Stimulated activated CD4-positive, alpha-beta T cell treated with anti-CD3 and anti-CD28 coated beads, TNF-alpha, amount 100 ng/mL, for 1 hour (primary cell): ENCODE measurements at places on chromosomes 3 and 15.
A peak's percentile ranks its signal among the peaks of the same experiment; 100 is the strongest.

- DNase-seq = no peak
Measured at GRCh38 chr3:71713041-71713440, 12.2 kb downstream of the EIF4E3 start.

GRCh38 chr15:88489321-88489720 is 21.8 kb downstream of the MRPS11 start:
- DNase-seq = no peak

DNA sequence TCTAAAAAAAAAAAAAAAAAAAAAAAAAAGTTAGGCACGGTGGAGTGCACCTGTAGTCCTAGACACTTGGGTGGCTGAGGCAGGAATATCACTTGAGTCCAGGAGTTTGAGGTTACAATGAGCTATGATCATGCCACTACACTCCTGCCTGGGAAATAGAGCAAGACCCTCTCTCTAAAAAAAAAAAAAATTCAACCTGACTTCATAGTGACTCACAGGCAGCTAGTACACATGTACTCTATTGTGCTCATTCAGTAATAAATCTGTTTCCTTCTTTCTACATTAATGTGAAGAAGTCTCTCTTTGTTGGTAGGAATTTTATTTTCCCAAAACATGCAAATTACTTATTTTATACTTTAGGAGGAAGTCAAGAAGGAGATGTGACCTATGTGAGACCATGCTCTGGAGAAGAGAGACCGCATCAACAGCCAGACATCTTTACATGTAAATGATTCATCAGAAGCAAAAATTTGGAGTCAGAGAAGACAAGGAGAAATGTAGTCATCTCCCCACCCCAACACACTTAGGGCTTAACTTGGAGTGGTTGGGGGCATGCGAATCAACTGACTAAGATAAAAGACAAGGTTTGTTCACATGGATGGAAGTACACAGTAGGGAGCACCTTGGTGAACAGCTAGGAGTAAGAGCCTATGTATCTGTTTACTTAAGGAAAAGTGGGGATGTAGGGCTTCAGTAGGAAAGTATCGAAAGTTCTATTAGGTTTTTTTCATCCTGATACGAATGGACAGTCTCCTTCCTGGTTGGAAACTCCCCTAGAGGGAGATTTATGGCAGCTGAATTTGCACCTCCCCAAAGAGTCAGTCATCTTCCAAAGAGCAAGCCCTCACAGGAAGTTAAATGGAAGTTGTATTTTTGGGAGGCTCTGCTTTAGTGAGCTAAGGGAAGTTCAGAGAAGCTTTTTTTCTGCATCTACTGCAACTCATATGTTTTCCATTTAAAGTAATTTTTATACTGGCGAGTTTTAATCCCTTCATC is 23.0 kb upstream of the NMD3 start:
- DNase-seq = no peak

- DNase-seq = peak; percentile 14
Measured at GRCh38 chr15:68924866-68925560, 5.3 kb upstream of the SPESP1 start.

GRCh38 chr3:151182349-151183079 is 20.5 kb downstream of the GPR171 start:
- no peak for DNase-seq

DNA sequence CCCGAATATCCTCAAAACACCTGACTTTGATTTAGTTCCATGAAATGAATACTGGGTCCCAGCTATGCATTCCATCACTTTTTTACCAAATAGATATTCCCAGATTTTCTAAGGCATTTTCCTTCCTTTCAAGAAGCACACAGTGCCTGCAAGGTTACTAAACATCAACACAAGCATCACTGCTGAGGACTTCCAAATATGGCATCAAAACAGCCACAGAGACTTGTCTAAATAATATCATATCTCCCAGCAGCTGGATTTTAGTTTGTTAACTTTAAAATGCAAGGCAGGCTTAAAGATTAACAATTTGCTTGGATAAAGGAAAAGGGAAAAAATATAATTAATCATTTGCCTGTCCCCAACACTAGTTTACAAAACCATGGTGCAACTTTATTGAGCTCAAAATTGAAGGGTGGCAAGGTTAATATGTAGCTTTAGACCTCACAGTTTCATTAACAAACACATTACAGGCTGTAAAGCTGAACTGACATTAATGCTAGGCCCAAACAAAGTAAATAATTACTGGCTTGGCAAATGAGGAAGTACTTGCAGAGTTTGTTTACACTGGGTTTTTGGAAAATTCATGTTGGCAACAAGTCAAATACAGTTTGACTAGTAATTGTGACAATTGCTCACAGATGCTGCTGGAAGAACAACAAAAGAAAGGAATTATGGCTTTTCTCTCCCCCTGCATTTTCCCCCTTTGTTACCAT is 401.7 kb upstream of the CDIN1 start:
- DNase-seq = no peak

GRCh38 chr3:120093119-120093910 is 932 bp downstream of the GSK3B start:
- DNase-seq = peak; percentile 7

- no peak for DNase-seq
Measured at GRCh38 chr3:19945969-19946831, 697 bp upstream of the RAB5A start.

GRCh38 chr3:113741086-113741485 is 5.0 kb downstream of the NAA50 start:
- no peak for DNase-seq

GRCh38 chr3:133776794-133777438 is 28.7 kb upstream of the SRPRB start:
- no peak for DNase-seq

- DNase-seq = no peak
Measured at GRCh38 chr3:110234831-110235230, 836.8 kb upstream of the NECTIN3 start.

DNA sequence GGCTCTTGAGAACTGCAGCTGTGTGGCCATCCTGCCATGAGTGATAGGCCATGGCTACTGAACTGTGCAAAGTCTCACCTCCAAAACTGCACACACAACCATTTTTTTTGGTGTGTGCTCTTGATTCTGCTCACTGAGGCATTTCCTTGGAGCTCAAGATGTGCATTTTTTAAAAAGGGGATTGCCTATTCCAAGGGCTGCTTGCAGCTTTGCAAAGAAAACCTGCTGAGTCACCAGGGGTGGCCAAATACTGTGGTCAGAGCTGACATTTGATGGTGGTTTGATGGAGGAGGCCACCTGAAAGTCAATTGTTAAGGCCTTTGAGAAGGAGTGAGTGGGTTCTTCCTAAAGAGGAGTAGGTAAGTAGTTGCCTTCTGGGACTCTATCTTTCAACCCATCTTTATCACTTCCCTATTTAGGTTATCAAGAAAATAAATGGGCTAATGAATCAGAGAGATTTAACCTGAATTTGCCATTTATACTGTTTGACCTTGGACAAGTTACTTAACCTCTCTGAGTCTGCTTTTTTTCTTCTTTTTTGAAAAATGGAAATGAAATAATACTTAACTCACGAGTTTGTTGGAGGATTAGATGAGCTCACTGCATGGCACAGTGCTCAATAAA is 87.9 kb downstream of the CHST2 start:
- DNase-seq = no peak

DNA sequence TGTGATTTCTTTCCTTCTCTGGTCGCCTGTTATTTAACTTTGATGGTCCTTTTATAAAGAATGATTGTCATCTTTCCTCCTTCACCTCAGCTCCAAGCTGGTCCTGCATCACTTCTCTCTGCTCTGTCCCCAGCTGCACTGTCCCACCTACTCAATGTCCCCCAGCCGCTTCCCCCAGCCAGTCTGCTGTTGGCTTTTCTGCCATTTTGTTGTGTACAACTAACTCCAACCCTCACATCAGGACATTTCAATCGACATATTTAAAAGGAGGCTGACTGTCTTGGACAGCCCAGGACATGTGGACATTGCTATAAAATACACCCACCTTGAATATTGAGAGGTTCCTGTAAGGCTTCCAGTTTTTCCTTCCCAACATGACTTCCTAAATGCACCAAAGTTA is 193.8 kb upstream of the RGMA start:
- no peak for DNase-seq

DNA sequence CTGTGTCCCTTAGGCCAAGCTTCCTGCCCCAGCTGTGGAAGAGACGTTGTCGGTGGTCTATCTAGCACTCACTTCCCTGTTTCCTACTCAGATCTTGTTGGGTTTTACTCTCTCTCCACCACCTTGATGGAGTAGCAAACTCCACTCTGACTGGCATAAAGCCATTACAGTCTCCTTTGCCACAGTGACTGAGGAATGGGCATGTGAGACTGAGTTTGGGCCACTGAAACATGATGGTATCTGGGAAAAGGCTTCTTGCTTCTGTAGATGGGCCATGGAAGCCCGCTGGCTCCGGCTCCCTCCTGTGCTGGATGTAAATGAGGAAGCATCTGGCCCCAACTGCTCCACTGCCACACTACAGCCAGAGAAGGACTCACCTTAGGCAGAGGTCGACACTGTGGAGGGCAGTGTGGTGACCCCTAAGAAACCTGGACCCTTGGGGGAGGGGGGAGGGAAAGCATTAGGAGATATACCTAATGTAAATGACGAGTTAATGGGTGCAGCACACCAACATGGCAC is 9.4 kb upstream of the CAMK1 start:
- no peak for DNase-seq

DNA sequence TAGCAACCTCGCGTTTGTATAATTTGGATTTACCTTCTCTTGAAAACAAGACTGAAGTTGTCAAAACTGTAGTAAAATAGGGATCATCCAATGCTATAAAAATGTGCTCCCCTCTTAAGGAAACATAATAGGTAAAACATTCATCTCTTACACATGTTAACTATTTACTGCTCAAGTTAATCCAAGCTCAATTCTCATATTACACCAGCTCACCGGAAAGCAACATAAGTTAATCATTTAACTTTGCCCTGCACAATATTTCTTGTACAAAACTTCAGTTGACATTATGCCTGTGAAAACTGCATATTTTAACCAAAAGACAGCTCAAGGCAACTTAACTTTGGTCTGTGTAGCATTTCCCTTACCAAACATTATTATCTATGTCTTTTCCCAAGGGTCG is 634.2 kb downstream of the NAALADL2 start:
- no peak for DNase-seq

DNA sequence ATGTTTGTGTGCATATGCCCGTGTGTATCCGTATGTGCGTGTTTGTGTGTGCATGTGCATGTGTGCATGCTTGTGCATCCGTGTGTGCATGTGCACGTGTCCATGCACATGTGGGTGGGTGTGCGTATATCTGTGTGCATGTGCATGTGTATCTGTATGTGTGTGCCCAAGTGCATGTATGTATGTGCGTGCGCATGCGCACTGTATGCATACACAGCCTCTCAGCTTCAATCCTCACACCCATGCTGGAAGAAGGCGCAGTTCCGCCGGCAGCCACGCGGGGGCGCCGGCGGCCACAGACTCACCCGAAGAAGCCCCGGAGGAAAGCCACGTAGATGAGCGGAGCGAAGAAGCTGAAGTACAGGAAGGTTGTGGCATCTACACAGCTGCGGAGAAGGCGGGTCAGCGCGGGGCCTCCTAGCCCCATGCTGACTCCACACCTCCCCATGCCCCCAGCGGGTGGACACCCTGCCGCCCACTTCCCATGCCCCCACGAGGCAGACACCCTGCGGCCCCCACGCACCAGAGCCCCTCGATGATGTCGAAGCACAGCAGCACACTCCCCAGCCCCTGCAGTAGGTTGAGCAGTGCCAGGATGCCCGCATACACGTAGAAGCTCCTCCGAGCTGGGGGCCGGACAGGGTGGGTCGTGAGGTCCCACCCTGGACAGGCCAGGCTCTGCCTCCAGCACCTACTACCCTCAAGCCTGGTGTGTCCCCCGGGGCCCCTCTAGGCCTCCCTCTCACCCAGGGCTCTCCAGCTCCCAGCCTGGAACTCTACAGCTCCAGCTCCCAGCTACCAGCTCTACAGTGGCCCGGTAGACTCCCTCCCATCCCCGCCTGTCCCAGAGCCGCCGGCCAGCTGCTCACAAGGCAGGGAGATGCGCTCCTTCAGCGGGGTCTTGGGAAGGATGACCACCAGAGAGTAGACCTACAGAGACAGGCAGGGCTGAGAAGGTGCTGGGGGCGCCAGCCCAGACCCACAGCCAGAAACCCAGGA is 15.4 kb downstream of the TPRA1 start:
- DNase-seq = peak; percentile 80

DNA sequence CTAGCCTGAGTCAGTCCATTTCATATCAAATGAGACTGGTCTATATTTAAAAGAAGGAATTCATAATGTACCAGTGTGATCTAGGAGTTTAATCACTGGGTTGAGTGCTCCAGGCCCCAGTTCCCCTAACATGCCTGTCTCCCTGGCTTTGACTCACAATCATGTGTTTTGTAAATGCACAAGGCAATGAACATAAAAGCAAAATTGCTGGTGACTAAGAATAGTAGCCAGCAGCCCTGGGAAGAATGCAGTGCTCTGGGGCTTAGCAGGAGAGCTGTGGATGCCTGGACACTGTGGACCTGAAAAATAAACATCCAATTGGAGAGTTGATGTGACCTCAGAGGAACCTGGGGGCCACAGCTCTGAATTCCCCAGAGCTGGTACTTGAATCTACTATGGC is 50.3 kb downstream of the SYNPR start:
- no peak for DNase-seq

DNA sequence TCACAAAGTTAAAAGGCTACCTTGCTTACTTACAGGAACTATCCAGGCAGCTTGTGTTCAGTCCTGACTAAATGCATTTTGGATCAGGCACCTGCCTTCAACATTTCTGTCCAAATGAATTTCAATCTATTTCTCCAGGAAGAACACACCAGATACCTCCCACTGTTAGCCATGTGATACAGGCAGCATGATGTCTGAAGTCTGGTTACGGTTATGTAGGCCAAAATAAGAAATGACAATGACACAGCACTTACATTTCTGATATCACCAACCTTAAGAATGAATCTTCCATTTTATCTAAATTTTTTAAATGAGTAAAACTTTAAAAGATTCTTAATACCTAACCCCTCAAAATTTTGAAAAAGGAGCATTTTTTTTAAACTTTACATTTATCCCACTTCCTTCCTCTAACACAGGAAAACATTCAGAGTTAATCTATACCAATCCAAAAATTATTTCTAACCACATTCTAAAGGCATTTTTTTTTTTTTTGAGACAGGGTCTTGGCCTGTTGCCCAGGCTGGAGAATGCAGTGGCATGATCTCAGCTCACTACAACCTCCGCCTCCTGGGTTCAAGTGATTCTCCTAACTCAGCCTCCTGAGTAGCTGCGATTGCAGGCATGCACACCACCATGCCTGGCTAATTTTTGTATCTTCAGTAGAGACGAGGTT is at the start of gene MAP4:
MAP4 (minus strand) TSS at position 116 of the 673 bp plus-strand sequence. CDS start 17,556 bp downstream, outside the sequence.
- no peak for DNase-seq
